ENCODE measurements at places on chromosomes 3 and 15. TPM values are rescaled to one million over a fixed set of nuclear protein-coding genes. Genes with fewer than 3 reads are reported as not detected.

PAK6 gene
- polyA plus RNA-seq, result 6.3 TPM

PLA2G4E gene
- 0.03 TPM for polyA plus RNA-seq

SPATA12 gene
- not detected for polyA plus RNA-seq

DNA sequence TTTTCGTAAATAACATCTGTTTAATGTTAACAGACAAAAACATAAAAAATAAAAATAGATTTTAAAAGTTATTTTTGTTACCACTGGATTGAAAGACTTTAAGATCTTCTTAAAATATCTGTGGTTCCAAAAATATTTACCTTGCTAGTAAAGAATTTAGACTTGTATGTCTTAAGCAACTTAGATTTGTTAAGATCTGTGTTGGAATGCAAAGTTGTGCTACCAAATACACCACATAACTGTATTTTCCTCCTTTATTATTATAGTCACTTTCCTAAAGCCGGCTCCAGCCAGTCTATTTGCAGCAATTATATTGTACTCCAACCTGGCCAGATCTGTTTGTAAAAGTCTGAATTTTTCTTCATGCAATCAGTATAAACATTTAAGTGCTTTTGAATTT is 63.7 kb downstream of the SPRED1 start:
- DNase-seq, result no peak

All from right renal pelvis (tissue), 4 donors.